ENCODE measurements at places on chromosomes 5 and 9. TPM values are rescaled to one million over a fixed set of nuclear protein-coding genes. Genes with fewer than 3 reads are reported as not detected.

DNA sequence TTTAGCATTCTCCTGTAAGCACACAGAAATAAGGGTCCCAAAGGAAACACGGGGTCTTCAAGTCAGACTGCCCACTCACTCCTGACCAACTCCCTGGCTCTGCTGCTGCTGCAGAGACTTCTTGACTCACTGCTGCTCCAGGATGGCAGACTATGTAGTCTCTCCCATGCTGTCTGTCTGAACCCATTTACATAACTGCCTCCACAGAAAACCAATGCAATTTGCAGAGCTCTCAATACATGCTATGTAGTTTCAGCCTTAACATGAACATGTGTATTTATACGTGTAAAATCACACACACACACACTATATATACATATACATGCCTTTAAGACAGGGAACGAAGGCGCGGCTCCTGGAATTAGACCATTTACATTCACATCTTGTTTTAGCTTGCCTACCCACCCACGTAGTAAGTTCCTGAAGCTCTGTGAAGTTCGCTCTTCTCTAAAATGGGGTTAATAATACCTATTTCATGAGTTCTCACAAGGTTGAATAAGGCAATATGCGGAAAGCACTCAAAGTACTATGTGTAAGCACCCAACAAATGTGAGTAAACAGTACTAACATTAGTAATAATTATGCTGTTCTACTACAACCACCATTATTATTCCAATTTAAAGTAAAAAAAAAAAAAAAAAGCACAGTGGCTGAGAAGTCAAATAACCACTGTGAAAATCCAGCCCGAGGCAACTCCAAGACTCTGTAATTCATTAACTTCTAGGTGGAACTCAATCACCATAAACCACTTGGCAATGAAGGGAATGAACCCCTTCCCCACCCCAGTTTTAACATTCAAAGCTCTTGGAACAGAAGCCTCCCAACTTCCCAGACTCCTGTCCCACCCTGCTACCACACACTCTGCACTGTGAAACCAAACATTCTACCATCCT is 31.8 kb downstream of the PRELID2 start:
- no peak for DNase-seq

- no peak for DNase-seq
These were observed 6.4 kb downstream of the PRLR start for GRCh38 chr5:35223787-35224395.

LCN15 gene
- total RNA-seq, result not detected

C5orf52 gene
- not detected for total RNA-seq

GRCh38 chr9:77498891-77499290 is 149.2 kb downstream of the GNA14 start:
- no peak for DNase-seq

TOR1A gene
- 49.3 TPM for total RNA-seq

GRCh38 chr5:68749077-68749476 is 344.7 kb upstream of the SLC30A5 start:
- no peak for DNase-seq

- no peak for DNase-seq
These were observed 110.7 kb downstream of the TLE1 start for GRCh38 chr9:81578606-81579005.

- no peak for DNase-seq
These were observed 16.2 kb downstream of the LAMC3 start for GRCh38 chr9:131024978-131025868.

DNA sequence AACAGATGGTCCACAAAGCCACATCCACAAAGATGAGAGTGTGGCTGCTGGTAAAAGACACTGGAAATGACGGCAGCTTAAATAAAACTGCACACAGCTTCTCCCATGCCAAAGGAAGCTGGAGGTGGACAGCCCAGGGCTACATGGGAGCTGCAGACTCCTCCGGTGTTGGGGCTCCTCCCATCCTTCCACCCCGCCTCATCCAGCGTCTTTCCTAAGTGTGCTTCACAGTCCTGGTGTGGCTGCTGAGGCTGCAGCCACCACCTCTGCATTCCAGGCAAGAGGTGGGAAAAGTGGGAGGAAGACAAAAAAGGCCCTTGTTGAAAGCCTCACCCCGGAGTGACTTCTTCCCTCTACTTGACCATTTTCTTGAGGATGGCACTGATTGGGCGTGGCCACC is 37.0 kb upstream of the IRX4 start:
- DNase-seq, result no peak

OXCT1 gene
- total RNA-seq, result 63.8 TPM

DNA sequence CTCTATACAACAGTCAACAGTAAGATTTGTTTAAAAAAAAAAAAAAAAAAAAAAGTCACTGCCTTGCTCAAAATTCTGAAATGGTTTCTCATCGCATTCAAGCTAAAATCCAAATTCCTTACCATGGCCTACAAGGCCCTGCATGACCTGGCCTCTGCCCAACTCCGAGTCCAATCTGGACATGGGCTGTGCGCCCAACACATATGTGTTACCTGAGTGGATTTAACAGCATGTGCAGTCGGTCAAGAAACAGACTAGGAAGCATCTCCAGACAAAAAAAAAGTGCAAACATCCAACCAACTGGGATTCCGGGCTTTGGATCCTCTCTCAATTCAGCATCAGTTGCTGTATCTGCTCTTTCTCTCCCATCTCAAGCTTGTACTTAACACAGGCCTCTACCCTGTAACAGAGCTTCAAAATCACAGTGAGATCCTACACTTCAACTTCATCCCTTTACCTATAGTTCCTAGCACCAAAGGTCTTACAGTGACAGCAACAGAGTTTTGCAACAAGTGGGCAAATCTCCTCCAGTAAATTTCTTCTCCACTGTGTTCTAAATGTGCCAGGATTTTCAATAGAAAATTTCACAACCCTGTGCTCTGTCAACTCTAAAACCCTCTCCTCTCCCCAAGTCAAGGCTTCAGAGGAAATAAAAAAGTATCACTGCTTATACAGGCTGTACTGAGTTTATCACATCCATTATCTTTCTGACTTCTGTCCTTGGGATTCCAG is 19.6 kb downstream of the ZNF608 start:
- DNase-seq, result no peak

DNA sequence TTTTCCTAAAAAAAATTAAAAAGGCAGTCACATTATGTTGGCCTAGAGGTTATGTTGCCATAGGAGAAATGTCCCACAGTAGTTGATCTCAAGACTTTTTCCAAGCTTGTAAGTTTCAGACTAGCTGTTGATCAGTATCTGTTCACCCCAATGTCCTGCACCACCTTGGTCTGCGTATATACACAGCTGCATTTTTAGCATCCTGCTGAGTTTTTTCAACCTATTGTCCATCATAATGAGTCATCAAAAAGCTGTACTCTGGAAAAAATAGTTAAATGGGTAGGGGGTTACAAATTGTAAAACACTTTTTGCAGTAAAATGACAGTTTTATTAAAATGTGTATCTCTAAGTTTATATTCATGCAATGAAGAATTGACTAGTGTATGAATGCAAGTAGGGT is 53.2 kb upstream of the TMEM171 start:
- DNase-seq, result no peak

ADAMTS2 gene
- not detected for total RNA-seq

DNA sequence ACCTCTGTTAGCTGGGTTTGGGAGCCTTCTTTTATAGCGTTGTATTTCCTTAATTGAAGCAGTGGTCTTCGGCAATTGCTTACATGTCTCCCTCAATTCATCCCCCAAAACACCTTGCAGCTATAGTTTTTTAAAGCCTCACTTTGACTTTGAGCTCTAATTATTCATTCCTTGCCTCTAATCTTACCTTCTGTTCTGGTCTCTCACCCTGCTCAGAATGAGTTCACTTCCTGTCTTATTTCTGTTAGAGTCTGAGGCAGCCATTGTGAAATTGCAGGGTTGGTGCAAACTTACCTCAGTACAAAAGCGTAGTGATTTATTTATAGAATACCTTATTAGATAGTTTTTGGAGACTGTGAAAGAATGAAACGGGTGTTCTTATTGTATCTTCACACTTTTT is 35.0 kb downstream of the AOPEP start:
- DNase-seq, result no peak

DNA sequence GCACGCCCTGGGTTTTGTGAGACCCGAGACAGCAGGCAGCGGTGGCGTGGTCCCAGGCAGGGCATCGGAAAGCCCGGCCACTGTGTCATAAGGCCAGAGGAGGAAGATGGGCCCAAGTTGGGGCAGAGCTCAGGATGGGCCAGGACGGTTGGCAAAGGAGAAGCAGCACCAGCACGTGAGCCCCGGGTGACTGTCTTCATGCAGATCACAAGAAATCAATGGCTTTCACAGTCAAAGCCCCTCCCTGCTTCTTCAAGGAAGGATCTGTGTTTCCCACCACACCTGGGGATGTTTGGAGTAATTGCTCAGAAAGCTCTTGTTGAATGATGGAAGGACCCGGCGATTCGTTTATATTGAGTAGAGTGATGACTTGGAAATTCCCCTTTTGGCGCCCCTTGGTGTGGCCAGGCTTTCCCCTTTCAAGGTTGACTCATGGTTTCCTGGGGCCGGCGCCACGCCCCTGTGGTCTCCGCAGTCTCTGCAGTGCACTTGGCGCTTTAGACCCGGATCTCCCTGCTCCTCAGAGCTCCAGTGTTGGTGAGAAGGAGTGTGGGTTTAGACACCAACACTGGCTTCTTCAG is 52.1 kb downstream of the IL31RA start:
- DNase-seq, result peak; percentile 87

- DNase-seq, result no peak
These were observed 52.7 kb downstream of the RXRA start for GRCh38 chr9:134378901-134379338.

DNA sequence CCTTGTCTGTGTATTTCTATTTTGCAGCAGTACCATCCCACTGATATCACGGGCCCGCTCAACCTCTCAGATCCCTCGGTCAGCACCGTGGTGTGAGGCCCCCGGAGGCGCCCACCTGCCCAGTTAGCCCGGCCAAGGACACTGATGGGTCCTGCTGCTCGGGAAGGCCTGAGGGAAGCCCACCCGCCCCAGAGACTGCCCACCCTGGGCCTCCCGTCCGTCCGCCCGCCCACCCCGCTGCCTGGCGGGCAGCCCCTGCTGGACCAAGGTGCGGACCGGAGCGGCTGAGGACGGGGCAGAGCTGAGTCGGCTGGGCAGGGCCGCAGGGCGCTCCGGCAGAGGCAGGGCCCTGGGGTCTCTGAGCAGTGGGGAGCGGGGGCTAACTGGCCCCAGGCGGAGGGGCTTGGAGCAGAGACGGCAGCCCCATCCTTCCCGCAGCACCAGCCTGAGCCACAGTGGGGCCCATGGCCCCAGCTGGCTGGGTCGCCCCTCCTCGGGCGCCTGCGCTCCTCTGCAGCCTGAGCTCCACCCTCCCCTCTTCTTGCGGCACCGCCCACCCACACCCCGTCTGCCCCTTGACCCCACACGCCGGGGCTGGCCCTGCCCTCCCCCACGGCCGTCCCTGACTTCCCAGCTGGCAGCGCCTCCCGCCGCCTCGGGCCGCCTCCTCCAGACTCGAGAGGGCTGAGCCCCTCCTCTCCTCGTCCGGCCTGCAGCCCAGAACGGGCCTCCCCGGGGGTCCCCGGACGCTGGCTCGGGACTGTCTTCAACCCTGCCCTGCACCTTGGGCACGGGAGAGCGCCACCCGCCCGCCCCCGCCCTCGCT is 1.9 kb downstream of the LRRC26 start:
- no peak for DNase-seq

DNA sequence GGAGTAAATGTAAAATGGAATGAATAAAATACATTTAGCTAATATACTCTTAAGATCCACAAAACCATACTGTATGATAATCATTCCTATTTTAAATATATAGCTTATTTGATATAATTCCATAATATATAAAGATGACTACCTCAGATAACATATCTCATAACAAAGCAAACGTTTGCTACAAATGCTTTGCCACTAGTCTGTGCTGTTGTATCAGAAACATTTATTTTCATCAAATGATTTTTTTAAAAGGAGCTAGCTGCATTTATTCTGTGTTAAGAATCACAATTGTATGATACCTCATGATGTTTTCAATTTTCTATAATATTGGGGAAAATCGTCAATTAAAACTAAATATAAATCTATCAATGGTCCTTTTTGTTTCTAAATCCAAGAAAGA is 567.2 kb downstream of the PTPRD start:
- no peak for DNase-seq

DNA sequence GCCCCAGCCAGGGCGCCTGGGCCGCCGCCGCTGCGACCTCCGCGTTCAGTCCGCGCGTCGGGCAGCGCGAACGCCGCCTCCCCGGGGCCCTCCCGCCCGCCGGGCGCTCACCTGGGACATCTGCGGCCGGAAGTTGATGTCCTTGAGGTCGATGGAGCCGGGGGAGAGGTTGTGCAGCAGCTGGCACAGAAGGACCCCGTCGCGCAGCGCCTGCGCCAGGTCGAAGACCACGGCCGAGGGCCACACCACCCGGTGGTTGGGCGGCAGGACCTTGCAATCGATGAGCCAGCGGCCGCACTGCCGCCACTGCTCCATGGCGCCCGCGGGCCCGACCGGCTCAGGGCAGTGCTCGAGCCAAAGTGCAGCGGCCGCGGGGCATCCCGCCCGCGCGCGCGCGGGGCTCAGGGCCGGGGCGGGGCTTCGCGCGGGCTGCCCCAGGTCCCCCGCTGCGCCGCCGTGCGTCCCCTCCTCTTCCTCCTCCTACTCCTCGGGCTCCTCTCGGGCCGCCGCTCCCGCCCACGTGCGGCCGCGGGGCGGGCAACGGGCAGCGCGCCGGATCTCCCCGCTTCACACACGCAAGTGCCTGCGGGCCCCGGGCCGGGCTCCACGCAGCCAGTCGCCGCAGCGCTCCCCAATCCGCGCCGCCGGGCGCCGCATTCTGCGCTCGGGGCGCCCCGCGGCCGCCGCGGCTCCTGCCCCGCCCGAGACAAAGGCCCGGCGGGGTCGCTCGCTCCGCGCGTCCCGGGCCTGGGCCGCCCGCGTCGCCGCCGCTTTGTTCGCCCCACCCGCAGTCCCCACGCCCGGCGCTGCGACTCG is at the start of gene VAV2:
TSS of gene VAV2 (minus strand) at position 361 of the 816 bp plus-strand sequence. CDS start at position 315, 46 bp downstream.
- DNase-seq, result peak; percentile 60

SLU7 gene
- total RNA-seq, result 50.9 TPM

DNA sequence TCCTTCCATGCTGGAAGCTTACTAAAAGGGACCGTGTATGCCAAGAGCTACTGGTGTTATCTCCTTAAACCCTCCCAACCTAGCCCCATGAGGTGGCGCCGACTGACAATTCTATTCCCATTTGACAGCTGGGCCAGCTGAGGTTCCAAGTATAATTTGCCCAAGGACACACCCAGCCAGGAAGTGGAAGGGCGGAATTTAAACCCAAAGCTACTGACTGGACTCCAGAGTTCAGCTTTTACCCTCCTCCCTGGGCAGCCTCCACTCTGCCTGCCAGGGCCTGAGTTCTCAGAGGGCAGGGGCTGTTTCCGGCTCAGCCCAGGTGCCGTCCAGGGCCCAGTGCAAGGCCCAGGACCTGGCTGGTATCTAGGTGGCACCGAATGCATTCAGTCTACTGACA is 71.8 kb downstream of the C9orf50 start:
- no peak for DNase-seq

- DNase-seq, result no peak
These were observed 134.8 kb downstream of the ZCCHC7 start for GRCh38 chr9:37255187-37255586.

PCDHB10 gene
- not detected for total RNA-seq

GRCh38 chr9:95250462-95251221 is 66.9 kb downstream of the FANCC start:
- no peak for DNase-seq

AOPEP gene
- 13.2 TPM for total RNA-seq

GRCh38 chr5:143200781-143201398 is 202.6 kb downstream of the NR3C1 start:
- no peak for DNase-seq

TMEM215 gene
- total RNA-seq, result not detected

- no peak for DNase-seq
These were observed 2245.5 kb upstream of the WWC1 start for GRCh38 chr5:166045961-166046360.

SPARC gene
- not detected for total RNA-seq
